ENCODE measurements at places on chromosomes 16 and 17.

GRCh38 chr17:17711641-17712162 lies 30.4 kb downstream of the RAI1 start:
- DNase-seq = no peak

DNA sequence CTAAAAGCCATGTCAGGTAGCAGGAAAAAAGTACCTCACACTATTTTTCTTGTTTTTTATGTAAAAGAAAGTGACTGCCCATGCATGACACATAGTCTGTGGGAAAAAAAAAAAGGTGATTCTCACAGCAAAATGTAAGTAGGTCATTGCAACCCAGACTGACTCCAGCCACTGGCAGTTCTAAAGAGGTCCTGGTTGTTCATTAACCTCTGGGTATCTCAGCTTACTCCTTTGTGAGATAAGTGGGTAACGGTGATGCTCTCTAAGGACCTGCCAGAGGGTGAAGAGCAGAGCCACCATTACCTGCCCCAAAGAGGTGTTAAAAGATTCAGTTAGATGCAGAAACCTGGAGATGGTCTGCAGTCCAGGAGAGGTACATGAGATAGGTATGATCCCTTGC lies 531.9 kb downstream of the GRIN2A start:
- DNase-seq = no peak

GRCh38 chr17:6421700-6422604 lies 13.0 kb downstream of the AIPL1 start:
- DNase-seq = peak; percentile 74

GRCh38 chr17:27319541-27320221 lies 25.8 kb downstream of the WSB1 start:
- DNase-seq = no peak

GRCh38 chr17:12618557-12618956 lies 47.1 kb upstream of the MYOCD start:
- no peak for DNase-seq

- peak; percentile 37 for DNase-seq
Observed at GRCh38 chr17:18039535-18040260, 490 bp downstream of the GID4 start.

GRCh38 chr16:2242598-2242997 lies 6.4 kb downstream of the DNASE1L2 start:
- no peak for DNase-seq

DNA sequence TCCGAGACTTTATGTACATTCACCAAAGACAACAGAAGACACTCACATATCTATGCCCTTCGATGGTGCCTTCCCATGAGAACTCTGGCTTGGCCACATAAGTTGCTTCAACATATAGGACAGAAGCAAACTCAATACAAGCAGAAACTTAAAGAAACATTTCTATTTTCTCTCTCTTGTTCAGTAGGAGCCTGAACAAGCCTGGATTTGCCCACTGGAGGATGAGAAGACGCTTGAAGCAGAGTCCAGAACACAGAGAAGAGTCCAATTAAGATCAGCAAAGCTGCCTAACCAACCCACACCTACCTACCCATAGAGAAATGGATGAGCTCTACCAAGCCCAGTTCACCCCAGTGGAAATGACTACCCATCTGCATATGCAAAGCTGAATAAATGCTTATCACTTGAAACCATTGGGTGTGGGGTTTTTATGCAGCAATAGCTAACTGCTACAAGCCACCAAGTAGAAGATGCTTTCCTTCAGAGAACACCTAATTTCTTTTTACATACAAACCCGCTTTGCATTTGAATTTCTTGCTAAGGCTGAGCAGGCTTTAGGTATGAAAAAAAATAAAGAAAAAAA lies 337.9 kb upstream of the DYNLRB2 start:
- no peak for DNase-seq

- DNase-seq = no peak
Observed at GRCh38 chr17:37827905-37828650, 83.2 kb upstream of the HNF1B start.

GRCh38 chr16:31876951-31877828 lies 3.6 kb downstream of the ZNF267 start:
- DNase-seq = peak; percentile 61
